Epithelial cell of umbilical artery (primary cell): ENCODE measurements at places on chromosomes 12 and 14. TPM values are rescaled to one million over a fixed set of nuclear protein-coding genes. Genes with fewer than 3 reads are reported as not detected.

Gene TAS2R7
- total RNA-seq, result not detected in 2 replicates

Gene OR6C2
- not detected in 2 replicates for total RNA-seq

Gene LRRIQ1
- 0.65 TPM in 1 of 2 replicates, not detected in the other for total RNA-seq

Gene POTEG
- not detected in 2 replicates for total RNA-seq

Gene SSTR1
- total RNA-seq, result 1.9 and 6.5 TPM in 2 replicates

Gene COCH
- total RNA-seq, result 0.61 and 0.65 TPM in 2 replicates

Gene P2RX7
- 0.65 and 1.7 TPM in 2 replicates for total RNA-seq

Gene EPYC
- total RNA-seq, result not detected in 2 replicates

Gene ARID4A
- total RNA-seq, result 5.5 and 9.7 TPM in 2 replicates

Gene B4GALNT1
- 0.65 TPM in 1 of 2 replicates, not detected in the other for total RNA-seq

Gene HOXC12
- not detected in 2 replicates for total RNA-seq

Gene TCP11L2
- 22.2 and 23.1 TPM in 2 replicates for total RNA-seq

Gene PIP4P1
- total RNA-seq, result 18.8 and 21.9 TPM in 2 replicates

Gene PRPH
- total RNA-seq, result not detected in 2 replicates

Gene TSPAN9
- 35.1 and 50.6 TPM in 2 replicates for total RNA-seq

Gene SLCO1C1
- total RNA-seq, result 0.46 and 0.65 TPM in 2 replicates

Gene KRT80
- 11.1 and 11.4 TPM in 2 replicates for total RNA-seq

Gene CALCOCO1
- total RNA-seq, result 44.2 and 80.2 TPM in 2 replicates

Gene PPFIA2
- 0.32 TPM in 1 of 2 replicates, not detected in the other for total RNA-seq

Gene OR4K5
- total RNA-seq, result not detected in 2 replicates

Gene KRT3
- total RNA-seq, result not detected in 2 replicates

Gene SLC7A8
- total RNA-seq, result 0.65 and 1.7 TPM in 2 replicates

Gene TAS2R10
- total RNA-seq, result 0.97 and 1.7 TPM in 2 replicates

Gene DNAI7
- not detected in 2 replicates for total RNA-seq

Gene SPIC
- not detected in 2 replicates for total RNA-seq

Gene GTF2H3
- 65.9 and 73.6 TPM in 2 replicates for total RNA-seq

Gene PLXNC1
- 0.15 TPM in 1 of 2 replicates, not detected in the other for total RNA-seq

Gene KERA
- total RNA-seq, result not detected in 2 replicates

Gene HOTAIR
- under 0.01 TPM in 1 of 2 replicates, not detected in the other for total RNA-seq

Gene PRH2
- not detected in 2 replicates for total RNA-seq

Gene SERPINA12
- total RNA-seq, result not detected in 2 replicates

Gene LYZ
- not detected in 2 replicates for total RNA-seq

Gene MLXIP
- 10.7 and 10.9 TPM in 2 replicates for total RNA-seq

Gene DIO3
- not detected in 2 replicates for total RNA-seq

Gene FGF23
- not detected in 2 replicates for total RNA-seq

Gene ADSS1
- 1.4 and 3.9 TPM in 2 replicates for total RNA-seq

Gene APOF
- not detected in 2 replicates for total RNA-seq
